CD4-positive, alpha-beta T cell treated with Interleukin-1 beta for 1 hour (primary cell): ENCODE measurements at places on chromosomes 3 and 15.

DNA sequence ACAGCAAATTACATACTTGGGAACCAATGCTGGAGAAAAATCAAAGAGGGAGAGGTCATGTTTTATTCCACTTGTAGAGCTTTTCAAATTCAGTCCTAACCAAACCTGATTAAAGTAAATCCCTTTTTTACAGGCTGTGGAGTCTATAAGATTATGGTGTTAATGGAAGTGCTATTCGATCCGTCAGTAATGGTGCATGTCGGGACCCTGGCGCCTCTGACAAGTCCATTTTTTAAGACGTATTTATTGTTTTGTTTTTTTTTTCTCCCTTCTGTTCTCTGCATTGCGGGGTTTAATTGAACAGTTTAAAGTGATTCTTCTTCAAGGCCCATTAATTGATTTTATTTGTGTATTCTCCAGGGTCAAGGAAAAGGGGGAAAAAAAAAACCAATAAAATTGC lies 725.9 kb downstream of the TUSC7 start:
- no peak for DNase-seq

GRCh38 chr3:15794303-15794771 lies 3.4 kb downstream of the ANKRD28 start:
- DNase-seq: peak; percentile 55

GRCh38 chr3:195892105-195893043 lies 16.0 kb downstream of the TNK2 start:
- no peak for DNase-seq

- peak; percentile 52 for DNase-seq
Measured at GRCh38 chr15:89129123-89129815, 41.0 kb downstream of the ABHD2 start.

DNA sequence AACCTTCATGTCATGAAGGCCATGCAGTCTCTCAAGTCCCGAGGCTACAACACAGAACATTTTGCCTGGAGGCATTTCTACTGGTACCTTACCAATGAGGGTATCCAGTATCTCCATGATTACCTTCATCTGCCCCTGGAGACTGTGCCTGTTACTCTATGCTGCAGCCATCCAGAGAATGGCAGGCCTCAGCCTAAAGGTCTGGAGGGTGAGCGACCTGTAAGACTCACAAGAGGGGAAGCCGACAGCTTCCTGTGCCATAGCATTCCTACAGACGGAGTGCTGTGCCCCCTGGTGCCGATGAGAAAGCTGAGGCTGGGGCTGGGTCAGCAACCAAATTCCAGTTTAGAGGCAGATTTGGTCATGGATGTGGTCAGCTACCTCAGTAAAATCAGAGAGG lies 51.3 kb upstream of the CADPS start:
- DNase-seq: no peak
